ENCODE measurements at places on chromosomes 6 and 20.
A peak's percentile ranks its signal among the peaks of the same experiment; 100 is the strongest.

DNA sequence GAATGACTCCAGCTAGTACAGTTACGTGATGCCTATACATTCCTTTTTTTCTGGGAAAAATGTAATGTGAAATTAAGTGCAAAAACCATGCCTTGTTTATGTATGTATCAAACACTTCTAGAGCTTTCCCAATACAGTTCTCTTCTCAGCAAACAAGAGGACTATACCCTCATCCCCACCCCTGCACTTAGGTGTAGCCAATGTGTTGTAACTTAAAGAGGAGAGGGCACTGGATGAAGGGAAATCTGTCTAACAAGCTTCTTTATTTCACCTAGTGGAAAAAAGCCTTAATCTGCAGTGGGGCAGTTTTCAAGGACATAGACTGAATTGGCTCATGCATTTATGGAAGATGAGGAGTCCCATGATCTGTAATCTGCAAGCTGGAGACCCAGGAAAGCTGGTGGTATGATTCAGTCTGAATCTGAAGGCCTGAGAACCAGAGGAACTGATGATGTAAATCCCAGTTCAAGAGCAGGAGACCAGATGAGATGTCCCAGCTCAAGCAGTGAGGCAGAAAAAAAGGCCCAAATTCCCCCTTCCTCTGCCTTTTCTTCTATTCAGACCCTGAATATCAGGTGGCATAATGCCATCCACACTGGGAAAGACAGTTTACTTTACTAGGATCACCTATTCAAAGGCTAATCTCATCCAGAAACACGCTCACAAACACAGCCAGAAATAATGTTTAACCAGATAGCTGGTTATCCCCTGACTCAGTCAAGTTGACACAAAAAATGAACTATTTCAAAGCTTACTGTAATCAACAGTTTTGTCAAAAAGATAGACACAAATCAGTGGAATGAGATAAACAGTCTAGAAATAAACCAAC, 25.8 kb upstream of the SLC17A3 start:
- DNase-seq: no peak

DNA sequence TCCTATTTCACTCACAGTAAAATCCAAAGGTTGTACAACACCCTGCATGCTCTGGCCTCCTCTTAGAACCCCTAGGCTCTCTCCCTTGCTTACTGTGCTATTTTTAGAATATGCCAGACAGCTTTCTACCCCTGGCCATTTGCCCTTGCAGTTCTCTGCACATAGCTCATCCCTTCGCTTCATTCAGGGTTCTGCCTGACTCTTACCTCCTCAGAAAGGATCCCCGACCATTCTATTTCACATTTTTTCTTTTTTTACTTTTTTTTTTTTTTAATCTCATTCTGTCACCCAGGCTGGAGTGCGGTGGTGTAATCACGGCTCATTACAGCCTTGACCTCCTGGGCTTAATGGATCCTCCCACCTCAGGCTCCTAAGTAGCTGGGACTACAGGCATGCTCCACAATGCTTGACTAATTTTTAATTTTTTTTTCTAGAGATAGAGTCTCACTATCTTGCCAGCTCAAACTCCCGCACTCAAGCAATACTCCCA, 33.6 kb downstream of the COMMD7 start:
- no peak for DNase-seq

GRCh38 chr20:36181934-36182603, 27.5 kb downstream of the EPB41L1 start:
- no peak for DNase-seq

GRCh38 chr6:119294984-119295383, 54.6 kb downstream of the MAN1A1 start:
- no peak for DNase-seq

DNA sequence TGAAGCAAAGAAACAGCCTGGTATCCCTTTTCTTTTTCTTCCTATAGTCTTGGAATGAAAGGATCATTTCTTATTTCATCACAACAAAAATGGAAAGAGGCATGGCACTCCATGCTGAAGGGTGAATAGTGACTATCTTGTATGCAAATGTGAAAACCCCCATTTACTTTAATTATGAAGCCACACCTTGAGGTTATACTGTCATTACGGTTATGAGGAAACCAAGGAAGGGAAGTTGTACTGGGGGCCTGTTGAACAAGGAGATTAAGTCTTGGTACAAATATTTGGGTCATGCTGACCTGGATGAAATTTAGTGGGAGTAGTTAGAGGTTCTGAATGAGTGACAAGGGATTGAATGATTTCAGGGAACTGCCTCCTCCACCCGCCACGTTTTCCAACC, 8.7 kb upstream of the STXBP5 start:
- no peak for DNase-seq

DNA sequence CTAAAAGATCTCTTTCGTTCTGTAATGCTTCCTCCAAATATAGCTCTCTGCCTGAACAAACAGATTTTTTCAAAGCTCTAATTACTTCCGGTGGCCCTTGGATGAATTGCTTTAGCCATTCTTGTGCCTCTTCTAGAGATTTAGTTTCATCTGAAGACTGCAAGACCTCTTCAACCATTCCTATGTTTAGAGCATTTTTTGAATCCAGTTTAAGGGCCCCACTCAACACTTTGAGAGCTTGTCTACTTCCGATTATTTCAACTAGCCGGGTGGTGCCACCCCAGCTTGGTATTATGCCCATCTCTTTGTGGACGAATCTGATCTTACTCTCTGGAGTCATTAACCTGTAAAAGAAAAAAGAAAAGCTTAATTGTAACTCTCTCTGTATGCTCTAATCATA, 23.3 kb downstream of the RNF146 start:
- DNase-seq: no peak

DNA sequence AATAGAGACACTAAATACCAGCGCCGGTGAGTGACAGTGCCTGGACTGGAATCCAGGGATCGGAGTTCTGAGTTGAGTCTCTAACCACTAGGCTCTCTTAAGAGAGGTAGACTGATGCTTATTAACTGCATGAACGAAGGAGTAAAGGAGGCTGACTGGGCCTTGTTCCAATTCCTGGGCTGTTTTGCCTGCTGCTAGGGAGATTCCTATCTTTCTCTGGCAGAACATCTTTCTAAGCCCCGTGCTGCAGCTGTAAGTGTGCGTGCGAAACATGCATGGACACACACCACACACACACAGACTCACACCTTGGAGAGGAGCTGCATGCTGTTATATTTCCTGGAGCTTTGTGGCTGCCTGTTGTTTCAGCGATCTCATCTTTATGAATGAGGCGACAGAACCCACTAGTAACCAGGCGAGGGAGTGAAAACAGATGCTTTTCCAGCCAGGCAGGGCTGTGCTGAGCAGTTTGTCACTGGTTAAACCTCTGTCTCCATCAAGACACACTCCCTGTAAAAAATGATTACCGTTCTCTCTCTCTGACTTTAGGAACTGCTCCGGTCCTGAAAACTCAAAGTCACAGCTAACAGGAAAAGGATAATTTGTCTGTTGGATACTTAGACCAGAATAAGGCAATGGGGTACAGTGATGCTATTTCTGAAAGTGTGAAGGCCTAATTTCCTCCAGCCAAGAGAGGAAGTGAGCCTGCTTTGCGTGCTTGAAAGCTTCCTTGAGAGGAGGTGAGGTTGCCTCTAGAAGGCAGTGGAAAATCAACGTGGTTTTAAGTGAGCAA, 157.4 kb upstream of the ZNF217 start:
- DNase-seq: peak; percentile 69

DNA sequence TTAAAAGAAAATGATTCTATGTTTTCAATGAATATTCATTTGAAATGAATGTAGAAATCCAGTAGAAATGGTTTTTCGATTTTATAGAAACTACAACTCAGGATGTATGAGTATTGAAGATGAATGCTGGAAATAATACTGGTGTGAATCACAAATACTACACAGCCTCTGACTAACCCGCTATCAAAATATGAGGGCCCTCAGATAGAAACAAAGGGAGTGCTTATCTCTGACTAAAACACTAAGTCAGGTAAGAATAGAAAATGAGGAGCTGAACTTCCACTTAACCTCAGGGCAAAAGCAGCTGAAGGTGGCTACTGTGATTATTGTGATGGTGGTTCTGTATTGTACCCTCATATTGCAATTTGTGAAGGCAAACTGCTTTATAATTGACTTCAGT, 220.9 kb upstream of the RNF217 start:
- no peak for DNase-seq

DNA sequence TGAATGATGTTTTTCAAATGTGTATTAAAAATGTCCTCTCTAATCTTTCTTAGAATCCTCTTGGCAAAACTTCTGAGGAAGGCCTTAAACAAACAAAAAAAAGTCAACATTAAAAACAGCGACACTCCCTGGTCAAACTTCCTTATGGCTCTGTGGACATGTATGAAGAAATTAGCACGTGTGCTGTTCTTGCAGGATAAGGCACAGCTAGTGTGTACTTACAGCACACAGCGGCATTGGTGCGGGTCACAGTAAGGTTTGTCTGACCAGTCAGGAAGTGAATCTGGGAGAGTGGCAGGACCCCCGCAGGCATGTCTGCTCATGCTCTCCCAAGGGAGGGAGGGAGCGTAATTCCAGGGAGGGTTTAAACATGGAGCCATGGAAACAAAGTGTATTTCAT, 38.8 kb downstream of the SLC22A1 start:
- DNase-seq: no peak

- DNase-seq: no peak
Observed at GRCh38 chr20:39775110-39775509, 813.0 kb downstream of the DHX35 start.

DNA sequence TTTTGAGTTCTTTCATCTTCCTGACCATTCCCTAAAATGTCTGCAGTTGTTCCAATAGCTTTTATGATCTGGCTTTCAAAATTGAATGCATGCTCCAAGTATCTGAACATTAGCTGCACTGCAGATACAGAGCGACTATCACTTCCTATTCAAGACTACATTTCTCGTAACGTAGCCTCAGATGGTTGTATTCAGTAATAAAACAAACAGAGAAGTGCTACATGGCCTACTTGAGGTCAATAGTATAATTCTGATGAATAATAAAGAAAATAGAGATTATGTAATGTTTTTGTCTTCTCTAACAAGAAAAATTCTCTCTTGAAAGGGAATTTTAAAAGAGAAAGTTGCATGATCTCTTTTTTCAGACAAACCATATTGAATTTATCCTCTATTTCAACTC, 333.9 kb upstream of the IRAK1BP1 start:
- DNase-seq: no peak

DNA sequence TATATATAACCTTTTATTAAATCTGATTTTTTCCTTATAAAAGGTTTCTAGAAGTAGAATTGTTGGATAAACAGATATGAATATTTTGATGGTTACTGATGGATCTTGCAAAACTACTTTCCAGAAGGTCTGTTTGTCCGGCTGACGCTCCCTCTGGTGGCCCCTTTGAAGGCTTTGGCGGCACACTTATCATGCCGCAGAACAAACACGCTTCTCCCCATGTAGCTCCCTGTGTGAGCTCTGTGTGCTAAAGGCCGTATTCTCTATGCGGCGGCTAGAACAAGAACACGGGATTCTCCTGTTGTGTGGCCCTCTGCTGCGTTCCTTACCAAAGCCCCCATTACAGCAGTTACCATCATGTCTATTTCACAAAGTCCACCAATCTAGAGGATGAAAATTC, 30.0 kb downstream of the PPP1R3G start:
- no peak for DNase-seq

DNA sequence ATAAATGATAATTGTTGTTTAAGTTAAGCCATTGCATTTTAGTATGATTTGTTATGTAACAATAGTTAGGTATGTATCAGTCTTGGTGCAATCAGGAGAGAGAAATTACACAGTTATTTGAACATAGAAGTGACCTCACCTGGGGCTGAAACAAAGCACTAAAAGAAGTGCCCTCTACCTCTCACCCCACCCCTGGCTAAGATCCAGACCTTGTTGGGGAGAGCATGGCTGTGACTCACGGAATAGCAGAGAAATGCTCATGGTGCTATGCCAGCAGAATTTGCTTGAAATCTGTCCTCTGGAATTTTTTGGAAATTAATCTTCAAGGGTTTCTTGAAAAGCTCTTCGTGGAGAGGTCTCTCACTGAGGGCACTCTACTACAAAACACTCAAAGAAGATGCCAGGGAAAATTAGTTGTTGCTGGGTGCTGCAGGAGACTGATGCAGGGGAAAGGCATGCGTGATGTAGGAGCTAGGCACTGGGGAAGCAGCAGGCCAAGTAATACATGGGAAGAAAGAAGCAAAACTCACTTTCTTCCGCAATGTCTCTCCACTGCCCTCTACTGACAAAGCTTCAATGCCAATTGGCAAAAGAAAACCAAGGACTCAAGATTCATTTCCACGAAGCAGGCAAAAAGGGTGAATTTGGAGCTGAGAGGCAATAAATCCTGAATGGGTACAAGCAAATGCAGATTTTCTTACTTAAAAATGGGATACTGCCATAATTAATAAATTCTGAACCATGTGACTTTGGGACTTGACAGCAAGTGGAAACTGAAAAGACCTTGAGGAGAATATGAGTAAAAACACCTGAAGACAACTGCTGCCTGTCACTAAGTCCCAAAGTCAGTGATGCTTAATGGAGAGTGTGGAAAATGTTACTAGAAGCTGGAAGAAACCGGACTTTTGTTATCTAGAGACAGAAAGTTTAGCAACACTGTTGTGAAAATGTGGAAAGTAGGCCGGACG, 136.3 kb upstream of the ZNF184 start:
- no peak for DNase-seq

GRCh38 chr6:27825025-27825793, 87.0 kb downstream of the OR2B2 start:
- DNase-seq: no peak

GRCh38 chr6:109783250-109783986, 92.3 kb downstream of the FIG4 start:
- no peak for DNase-seq

GRCh38 chr6:8743170-8743745, 307.9 kb upstream of the SLC35B3 start:
- DNase-seq: no peak

GRCh38 chr6:129801909-129802308, 59.2 kb downstream of the TMEM244 start:
- no peak for DNase-seq

DNA sequence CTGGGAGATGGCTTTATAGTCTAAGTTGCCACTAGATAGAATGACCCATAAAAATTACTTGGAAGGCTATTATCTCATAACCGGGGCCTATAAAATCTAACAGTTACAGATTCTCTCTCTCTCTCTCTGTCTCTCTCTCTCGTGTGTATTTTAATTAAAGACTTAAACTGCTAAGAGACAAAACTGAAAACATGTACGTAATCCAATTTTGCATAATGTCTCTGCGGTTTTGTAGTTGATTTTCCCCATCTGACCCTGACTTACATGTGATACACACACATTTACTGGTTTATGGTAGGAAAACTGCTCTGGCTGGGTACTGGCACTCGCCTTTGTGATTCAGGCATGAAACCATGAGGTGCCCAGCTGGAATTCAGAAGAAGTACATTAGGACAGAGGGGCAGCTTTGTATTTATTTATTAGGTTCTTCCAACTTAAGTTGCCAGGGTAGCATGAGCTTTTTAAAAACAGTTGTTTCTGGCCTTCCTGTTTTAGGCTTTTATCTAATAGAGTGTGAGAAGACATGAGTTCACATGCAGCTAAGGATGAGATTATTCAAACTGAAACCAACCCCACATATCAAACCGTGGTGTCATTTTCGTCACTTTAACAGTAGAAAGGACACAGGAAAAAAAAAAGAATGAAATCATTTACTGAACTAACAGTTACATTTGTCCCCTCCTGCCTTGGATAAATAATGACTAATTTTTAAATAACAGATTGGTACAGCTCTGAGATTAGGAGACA, 182.5 kb downstream of the GMPR start:
- no peak for DNase-seq

- DNase-seq: no peak
Observed at GRCh38 chr6:89807581-89807980, 12.0 kb downstream of the MDN1 start.

- no peak for DNase-seq
Observed at GRCh38 chr6:3518356-3519190, 61.7 kb upstream of the SLC22A23 start.

GRCh38 chr6:117034971-117035370, 157.9 kb downstream of the RFX6 start:
- peak; percentile 4 for DNase-seq

Measured in hindlimb muscle (tissue), 1 donor.